Esophagus squamous epithelium (tissue), 5 donors: ENCODE measurements at places on chromosomes 4 and X. TPM values are rescaled to one million over a fixed set of nuclear protein-coding genes. Genes with fewer than 3 reads are reported as not detected.

The GRIA2 gene
- 0.76 TPM for total RNA-seq

The DDX53 gene
- not detected for total RNA-seq

The SPON2 gene
- total RNA-seq: 14.5 TPM

The AFP gene
- not detected for total RNA-seq

The NXF2B gene
- total RNA-seq: not detected

The CENPE gene
- total RNA-seq: 11.8 TPM

The TGIF2LX gene
- not detected for total RNA-seq

The PRICKLE3 gene
- total RNA-seq: 15.7 TPM

The AREG gene
- 47.3 TPM for total RNA-seq

The F9 gene
- not detected for total RNA-seq

GRCh38 chr4:122122083-122122482 is 30.0 kb upstream of the BLTP1 start:
- no peaks in the 10 kb centered on the region for H3K27me3 ChIP-seq
- no peak overlapping the region for H3K27ac ChIP-seq
- no peaks in the 10 kb centered on the region for H3K36me3 ChIP-seq
- DNase-seq: no peak

DNA sequence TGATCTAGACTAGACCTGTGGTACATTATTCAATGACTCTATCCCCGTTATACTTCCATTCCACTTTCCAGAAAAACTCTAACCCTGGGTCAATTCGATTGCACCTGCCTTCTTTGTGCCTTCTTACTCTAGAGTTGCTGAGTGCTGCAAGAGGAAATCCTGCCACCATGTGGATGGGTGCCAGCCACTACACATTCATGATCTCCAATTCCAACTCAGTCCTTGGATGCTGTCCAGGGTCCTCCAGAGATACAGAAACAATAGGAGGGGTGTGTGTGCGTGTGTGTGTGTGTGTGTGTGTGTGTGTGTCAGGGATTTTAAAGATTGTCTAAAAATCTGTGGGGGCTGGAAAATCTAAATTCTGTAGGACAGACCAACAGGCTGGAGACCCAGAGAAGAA is 42.9 kb upstream of the INTS6L start:
- no peak overlapping the region for H3K4me3 ChIP-seq
- H3K27me3 ChIP-seq: no peaks in the 10 kb centered on the region
- DNase-seq: no peak
- no peak overlapping the region for H3K27ac ChIP-seq

- no peak for DNase-seq
- no peaks in the 10 kb centered on the region for H3K4me1 ChIP-seq
- no peaks in the 10 kb centered on the region for H3K36me3 ChIP-seq
- H3K27ac ChIP-seq: peak overlapping the region; percentile 51
Observed at GRCh38 chrX:139204898-139205667, 325.5 kb upstream of the F9 start.

DNA sequence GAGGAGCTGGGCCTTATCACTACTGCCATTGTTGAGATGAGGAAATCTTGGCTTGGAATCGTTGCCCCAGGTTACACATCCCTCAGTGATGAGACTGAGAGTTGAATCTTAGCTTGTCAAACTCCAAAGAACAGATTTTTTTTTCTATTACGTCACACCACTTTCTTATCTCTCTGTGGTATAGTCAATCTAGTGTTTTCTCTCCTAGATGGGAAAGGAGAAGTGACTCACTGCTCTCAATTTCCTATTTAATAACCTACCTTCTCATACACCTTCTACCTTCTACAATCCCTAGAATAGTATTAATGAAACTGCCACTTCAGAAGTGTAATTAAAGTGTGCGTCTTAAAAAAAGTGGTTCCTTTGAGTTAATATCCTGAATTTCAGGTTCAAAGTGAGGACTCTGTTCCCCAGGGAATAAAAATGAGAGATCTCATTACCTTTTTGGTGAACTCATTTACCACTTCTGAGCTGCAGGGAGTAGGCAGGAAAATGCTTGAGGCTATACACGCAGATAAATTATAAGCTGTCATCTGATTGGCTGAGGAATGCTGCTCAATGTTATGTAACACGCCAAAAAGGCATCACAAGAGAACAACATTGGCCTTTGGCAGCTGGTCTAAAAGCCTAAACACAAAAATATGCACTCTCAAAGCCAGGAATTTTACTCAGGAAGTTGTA is 59.3 kb downstream of the MAD2L1 start:
- no peak overlapping the region for H3K4me3 ChIP-seq
- no peaks in the 10 kb centered on the region for H3K4me1 ChIP-seq
- H3K27me3 ChIP-seq: no peaks in the 10 kb centered on the region
- no peak overlapping the region for H3K27ac ChIP-seq

DNA sequence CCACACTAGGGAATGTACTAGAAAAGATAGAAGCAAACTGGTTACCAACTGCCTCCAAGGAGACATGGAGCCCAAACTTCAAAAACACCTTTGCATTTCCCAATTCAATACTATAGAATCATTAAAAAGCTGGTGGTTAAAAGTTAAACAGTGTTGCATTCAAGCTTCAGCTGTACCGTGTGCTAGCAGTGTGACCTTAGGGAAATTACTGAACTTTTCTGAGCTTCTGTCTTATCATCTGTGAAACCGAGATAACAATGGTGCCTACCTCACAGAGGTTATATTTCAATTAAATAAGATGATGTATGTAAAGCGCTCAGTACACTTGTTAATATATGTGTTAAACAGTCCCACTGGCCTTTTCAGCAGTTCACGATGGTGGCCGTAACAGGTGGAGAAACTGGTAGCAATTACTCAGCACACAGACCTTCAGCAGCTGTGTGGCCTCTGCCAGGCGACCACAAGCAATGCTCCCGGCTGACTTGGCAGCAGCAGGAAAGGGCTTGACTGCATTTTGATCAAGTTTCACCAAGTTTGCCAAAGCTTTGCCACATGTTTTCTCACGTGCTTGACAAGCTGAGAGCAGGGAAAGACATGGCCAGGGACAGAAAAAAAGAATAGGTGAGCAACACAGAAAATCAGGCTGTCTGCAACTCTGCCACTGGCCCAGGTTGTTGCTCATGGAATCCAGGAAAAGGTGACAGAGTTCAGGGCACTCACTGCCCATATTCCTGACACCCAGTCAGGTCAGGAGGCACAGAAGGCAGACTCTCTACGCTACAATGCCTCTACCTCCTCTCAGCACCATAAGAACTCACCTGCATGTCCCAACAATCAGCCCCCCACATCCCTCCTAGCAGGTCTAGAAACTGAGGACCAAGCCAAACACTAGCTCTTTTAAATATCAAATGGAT is 72.1 kb downstream of the PARM1 start:
- H3K27me3 ChIP-seq: no peaks in the 10 kb centered on the region
- no peak overlapping the region for H3K4me3 ChIP-seq
- no peak for DNase-seq
- no peaks in the 10 kb centered on the region for H3K36me3 ChIP-seq
- no peak overlapping the region for H3K27ac ChIP-seq

GRCh38 chr4:100742045-100742444 is 224.2 kb upstream of the EMCN start:
- no peak for DNase-seq
- H3K27ac ChIP-seq: no peak overlapping the region
- no peaks in the 10 kb centered on the region for H3K36me3 ChIP-seq

DNA sequence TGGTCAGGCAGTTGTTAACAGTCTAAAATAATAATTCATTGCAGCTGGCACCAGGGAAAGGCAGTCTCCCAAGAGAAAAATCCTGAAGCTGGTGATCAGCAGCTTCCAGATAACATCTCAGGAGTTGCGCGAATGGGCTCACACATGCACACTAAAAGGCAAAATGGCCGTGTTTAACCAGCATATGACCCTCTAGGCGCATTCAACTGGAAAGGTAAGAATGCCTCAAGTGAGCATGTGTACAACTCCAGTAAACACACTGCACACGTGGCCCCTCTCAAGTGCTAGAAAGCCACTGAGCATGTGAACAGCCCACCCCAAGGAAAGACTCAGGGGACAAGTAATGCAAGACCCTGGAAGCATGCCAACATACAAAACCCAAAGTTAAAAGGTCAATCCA is 33.1 kb downstream of the STPG2 start:
- H3K4me3 ChIP-seq: no peak overlapping the region
- no peak overlapping the region for H3K27ac ChIP-seq
- H3K4me1 ChIP-seq: no peaks in the 10 kb centered on the region
- DNase-seq: no peak
- H3K27me3 ChIP-seq: no peaks in the 10 kb centered on the region

DNA sequence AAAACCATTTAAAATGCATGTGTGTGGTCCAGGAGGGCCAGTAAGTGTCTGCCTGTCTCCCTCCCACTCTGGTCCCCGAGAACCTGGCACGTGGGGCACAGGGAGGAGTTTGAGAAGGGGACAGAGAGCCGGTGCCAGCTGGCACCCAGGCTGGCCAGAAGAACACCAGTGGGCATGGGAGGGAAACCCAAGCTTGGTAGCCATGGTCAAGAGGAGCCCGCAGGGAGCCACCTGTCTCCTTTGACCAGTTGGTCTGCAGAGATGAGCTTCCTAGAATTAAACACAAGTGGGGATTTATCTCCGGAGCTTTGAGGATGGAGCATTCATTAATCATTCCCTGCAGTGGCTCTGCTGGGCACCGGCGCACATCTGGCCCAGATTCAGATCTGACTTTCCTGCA is 41.6 kb downstream of the HMX1 start:
- peaks cover 46% of the 10 kb centered on the region for H3K27me3 ChIP-seq
- no peaks in the 10 kb centered on the region for H3K4me1 ChIP-seq
- no peaks in the 10 kb centered on the region for H3K36me3 ChIP-seq
- H3K4me3 ChIP-seq: no peak overlapping the region
- H3K27ac ChIP-seq: no peak overlapping the region

GRCh38 chrX:95076449-95076848 is 1402.4 kb downstream of the FAM133A start:
- no peaks in the 10 kb centered on the region for H3K36me3 ChIP-seq
- no peaks in the 10 kb centered on the region for H3K27me3 ChIP-seq
- no peak overlapping the region for H3K4me3 ChIP-seq
- DNase-seq: no peak

DNA sequence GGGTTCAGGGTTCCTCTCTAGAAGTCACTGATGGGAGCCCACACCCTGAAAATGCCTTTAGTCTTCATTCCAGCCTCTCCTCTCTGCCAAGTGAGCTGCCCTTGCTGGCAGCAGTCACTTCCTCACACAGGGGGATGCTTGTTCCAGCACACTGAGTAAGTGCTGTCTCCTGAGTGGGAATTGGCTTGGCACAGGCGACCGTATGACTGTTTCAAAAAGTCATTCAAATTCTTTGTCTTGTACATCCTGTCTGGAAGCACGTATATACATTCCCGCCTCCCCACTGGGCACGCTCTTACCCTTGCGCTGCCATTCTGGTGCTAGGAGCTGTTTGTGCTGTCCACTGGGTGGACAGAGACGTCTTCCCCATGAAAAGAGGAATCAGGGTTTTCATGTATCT is 40.2 kb upstream of the CD99 start:
- no peak overlapping the region for H3K27ac ChIP-seq
- no peak for DNase-seq
- no peaks in the 10 kb centered on the region for H3K36me3 ChIP-seq
- no peaks in the 10 kb centered on the region for H3K27me3 ChIP-seq
- no peaks in the 10 kb centered on the region for H3K4me1 ChIP-seq
- no peak overlapping the region for H3K4me3 ChIP-seq

GRCh38 chr4:140027101-140027500 is 126.9 kb downstream of the MAML3 start:
- no peaks in the 10 kb centered on the region for H3K27me3 ChIP-seq
- H3K4me3 ChIP-seq: no peak overlapping the region
- DNase-seq: no peak
- no peak overlapping the region for H3K27ac ChIP-seq
- no peaks in the 10 kb centered on the region for H3K4me1 ChIP-seq
- H3K36me3 ChIP-seq: no peaks in the 10 kb centered on the region

GRCh38 chr4:20297783-20298182 is 46.1 kb downstream of the SLIT2 start:
- no peak overlapping the region for H3K4me3 ChIP-seq
- H3K27me3 ChIP-seq: no peaks in the 10 kb centered on the region
- H3K4me1 ChIP-seq: no peaks in the 10 kb centered on the region
- no peak overlapping the region for H3K27ac ChIP-seq

- H3K27me3 ChIP-seq: no peaks in the 10 kb centered on the region
- H3K27ac ChIP-seq: peak overlapping the region; percentile 98
- DNase-seq: peak; percentile 22
- no peaks in the 10 kb centered on the region for H3K36me3 ChIP-seq
Observed at GRCh38 chr4:101346351-101347266, 717 bp downstream of the PPP3CA start.

GRCh38 chr4:73741031-73741749 is 821 bp downstream of the CXCL8 start:
- H3K4me3 ChIP-seq: no peak overlapping the region
- no peaks in the 10 kb centered on the region for H3K27me3 ChIP-seq
- H3K27ac ChIP-seq: no peak overlapping the region

GRCh38 chrX:130295519-130296296 is 27.0 kb upstream of the ZNF280C start:
- no peaks in the 10 kb centered on the region for H3K36me3 ChIP-seq
- H3K4me1 ChIP-seq: no peaks in the 10 kb centered on the region
- DNase-seq: no peak
- H3K4me3 ChIP-seq: no peak overlapping the region

GRCh38 chrX:124557976-124558375 is 211.6 kb downstream of the SH2D1A start:
- H3K36me3 ChIP-seq: no peaks in the 10 kb centered on the region
- no peaks in the 10 kb centered on the region for H3K4me1 ChIP-seq
- H3K4me3 ChIP-seq: no peak overlapping the region

GRCh38 chr4:3148926-3149325 is 74.4 kb downstream of the HTT start:
- no peaks in the 10 kb centered on the region for H3K4me1 ChIP-seq
- no peak for DNase-seq
- peaks cover 26% of the 10 kb centered on the region for H3K36me3 ChIP-seq
- H3K4me3 ChIP-seq: no peak overlapping the region
- H3K27me3 ChIP-seq: no peaks in the 10 kb centered on the region

GRCh38 chr4:133146574-133147241 is 2.4 kb upstream of the PCDH10 start:
- no peaks in the 10 kb centered on the region for H3K36me3 ChIP-seq
- H3K4me1 ChIP-seq: peaks cover 28% of the 10 kb centered on the region
- no peak overlapping the region for H3K27ac ChIP-seq
- no peak for DNase-seq
- peaks cover 88% of the 10 kb centered on the region for H3K27me3 ChIP-seq

DNA sequence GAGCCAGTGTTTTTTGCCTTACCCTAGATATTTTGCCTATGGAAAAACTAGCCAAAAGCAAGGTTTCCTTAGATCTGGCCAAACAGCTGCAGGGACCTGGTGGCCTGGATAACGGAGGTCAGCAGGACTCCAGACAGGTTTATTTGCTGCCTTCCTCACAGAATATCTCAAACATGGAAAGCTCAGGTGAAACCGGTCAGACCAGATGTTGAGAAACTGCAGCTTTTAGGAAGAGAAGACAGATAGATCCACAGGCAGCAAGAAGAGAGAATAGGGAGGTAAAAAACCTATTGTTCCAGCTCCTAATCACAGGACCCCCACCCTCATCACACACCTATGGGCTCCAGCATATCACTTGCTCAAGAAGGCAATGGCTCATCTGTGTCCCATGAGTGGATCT is 16.2 kb downstream of the SLC16A2 start:
- no peak overlapping the region for H3K27ac ChIP-seq
- DNase-seq: no peak
- H3K27me3 ChIP-seq: no peaks in the 10 kb centered on the region
- H3K36me3 ChIP-seq: no peaks in the 10 kb centered on the region
- peaks cover 17% of the 10 kb centered on the region for H3K4me1 ChIP-seq

GRCh38 chr4:3835527-3836405 is 69.6 kb downstream of the ADRA2C start:
- H3K36me3 ChIP-seq: no peaks in the 10 kb centered on the region
- no peaks in the 10 kb centered on the region for H3K27me3 ChIP-seq
